ENCODE measurements at places on chromosomes 6 and 20.
A peak's percentile ranks its signal among the peaks of the same experiment; 100 is the strongest.

- DNase-seq: no peak
These were observed 211.9 kb downstream of the HAO1 start for GRCh38 chr20:7728338-7728737.

DNA sequence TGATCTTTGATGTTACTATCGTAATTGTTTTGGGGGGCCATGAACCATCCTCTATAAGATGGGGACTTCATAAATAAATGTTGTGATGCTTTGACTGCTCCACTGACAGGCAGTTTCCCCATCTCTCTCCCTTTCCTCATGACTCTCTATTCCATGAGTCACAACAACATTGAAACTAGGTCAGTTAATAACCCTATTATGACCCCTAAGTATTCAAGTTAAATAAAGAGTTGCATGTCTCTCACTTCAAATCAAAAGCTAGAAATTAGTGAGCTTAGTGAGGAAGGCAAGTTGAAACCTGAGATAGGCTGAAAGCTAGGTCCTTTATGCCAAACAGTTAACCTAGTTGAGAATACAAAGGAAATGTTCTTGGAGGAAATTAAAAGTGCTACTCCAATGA lies 491.0 kb downstream of the HAO1 start:
- no peak for DNase-seq

- no peak for DNase-seq
These were observed 49.8 kb downstream of the KCTD20 start for GRCh38 chr6:36492621-36493020.

DNA sequence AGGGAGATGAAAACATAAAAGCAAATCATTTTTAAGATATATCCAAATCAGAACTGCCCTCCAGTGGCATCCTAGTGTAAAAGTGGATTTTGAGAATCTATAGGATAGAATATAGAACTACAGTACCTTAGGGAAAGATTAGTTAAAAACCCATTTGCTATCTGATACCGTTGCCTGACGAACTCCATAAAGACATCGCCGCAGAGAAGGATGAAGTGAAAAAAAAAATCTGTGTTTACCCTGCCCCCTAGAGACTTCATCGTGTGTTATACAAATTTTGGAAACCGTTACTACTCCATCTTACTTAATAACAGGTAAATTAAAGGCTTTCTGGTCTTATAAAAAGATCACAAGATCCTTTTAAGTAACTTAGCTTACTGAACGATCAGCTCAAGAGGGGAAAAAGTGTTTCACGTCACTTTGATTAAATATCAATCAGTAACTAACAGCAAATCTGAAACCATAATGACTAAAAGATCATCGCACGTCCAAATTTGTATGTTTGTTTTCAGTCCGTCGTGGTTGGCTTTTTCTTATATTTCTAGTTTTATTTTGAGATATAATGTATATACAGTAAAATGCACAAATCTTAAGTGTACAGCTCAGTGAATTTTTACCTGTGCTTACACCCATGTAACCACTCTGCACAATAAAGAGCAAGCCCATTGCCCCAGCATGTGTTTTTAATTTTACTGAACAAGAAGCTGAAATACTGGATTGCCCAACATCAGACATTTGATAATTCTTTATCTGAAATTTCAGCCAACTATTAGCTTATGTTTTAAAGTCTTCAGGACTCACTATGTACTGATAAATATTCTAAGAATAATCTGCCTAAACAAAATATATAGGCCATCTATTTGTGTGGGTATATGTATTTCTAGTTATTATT lies 881 bp upstream of the MCM3 start:
- no peak for DNase-seq

GRCh38 chr20:45465491-45466266 lies 3.9 kb upstream of the WFDC2 start:
- no peak for DNase-seq

- no peak for DNase-seq
These were observed 7.4 kb downstream of the GFOD1 start for GRCh38 chr6:13479971-13480434.

- DNase-seq: no peak
These were observed 392.4 kb downstream of the QKI start for GRCh38 chr6:163806755-163807499.

DNA sequence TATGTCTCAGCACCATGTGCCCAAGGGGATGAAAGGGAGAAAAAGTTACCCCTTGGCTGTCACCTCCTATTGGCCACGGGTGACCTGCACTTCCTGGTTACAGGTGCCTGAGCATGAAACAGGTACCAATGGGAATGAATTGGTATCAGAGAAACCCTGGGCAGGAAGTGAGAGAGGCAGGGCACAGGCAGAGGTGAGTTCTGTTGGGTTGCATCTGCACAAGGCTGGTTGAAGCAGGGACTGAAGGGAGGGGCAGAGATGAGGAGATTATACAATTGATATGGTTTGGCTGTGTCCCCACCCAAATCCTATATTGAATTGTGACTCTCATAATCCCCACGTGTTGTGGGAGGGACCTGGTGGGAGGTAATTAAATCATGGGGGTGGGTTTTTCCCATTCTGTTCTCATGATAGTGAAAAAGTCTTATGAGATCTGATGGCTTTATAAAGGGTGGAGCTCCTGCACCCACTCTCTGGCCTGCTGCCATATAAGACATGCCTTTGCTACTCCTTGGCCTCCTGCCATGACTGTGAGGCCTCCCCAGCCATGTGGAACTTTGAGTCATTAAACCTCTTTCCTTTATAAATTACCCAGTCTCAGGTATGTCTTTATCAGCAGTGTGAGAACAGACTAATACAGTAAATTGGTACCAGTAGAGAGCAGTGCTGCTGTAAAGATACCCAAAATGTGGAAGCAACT lies 291.8 kb downstream of the LRFN2 start:
- no peak for DNase-seq

- DNase-seq: peak; percentile 47
These were observed 913 bp downstream of the BTN2A2 start for GRCh38 chr6:26383624-26384417.

- DNase-seq: no peak
These were observed 36.1 kb upstream of the FAM210B start for GRCh38 chr20:56322681-56323080.

- no peak for DNase-seq
These were observed 18.7 kb downstream of the MOCS3 start for GRCh38 chr20:50977066-50978021.

- DNase-seq: no peak
These were observed 63.9 kb downstream of the JARID2 start for GRCh38 chr6:15309611-15310283.

DNA sequence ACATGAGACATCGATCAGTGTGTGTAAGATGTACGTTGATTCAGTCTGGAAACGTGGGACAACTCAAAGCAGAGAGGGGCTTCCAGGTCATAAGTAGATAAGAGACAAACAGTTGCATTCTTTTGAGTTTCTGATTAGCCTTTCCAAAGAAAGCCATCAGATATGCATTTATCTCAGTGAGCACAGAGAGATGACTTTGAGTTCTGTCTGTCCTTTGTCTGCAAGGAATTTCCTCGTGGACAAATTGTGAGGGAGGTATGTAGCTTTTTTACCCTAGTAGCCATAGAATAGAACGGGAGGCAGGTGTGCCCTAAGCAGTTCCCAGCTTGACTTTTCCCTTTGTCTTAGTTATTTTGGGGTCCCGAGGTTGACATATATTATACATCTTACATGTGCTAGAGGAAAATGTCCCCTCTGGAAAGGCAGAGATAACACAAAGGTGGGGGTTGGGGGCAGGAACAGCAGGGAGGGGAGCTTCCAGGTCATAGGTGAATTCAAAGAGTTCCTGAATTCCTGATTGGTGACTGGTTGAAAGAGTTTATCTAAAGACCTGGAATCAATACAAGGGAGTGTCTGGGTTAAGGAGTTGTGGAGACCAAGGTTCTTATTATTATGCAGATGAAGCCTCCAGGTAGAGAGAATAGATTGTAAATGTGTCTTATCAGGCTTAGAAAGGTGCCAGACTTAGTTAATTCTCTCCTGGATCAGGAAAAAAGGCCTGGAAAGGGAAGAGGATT lies 237.0 kb downstream of the NFATC2 start:
- no peak for DNase-seq

- DNase-seq: no peak
These were observed 55.2 kb downstream of the KIF6 start for GRCh38 chr6:39669973-39670342.

- no peak for DNase-seq
These were observed 3.2 kb downstream of the TNFRSF6B start for GRCh38 chr20:63699466-63700198.

DNA sequence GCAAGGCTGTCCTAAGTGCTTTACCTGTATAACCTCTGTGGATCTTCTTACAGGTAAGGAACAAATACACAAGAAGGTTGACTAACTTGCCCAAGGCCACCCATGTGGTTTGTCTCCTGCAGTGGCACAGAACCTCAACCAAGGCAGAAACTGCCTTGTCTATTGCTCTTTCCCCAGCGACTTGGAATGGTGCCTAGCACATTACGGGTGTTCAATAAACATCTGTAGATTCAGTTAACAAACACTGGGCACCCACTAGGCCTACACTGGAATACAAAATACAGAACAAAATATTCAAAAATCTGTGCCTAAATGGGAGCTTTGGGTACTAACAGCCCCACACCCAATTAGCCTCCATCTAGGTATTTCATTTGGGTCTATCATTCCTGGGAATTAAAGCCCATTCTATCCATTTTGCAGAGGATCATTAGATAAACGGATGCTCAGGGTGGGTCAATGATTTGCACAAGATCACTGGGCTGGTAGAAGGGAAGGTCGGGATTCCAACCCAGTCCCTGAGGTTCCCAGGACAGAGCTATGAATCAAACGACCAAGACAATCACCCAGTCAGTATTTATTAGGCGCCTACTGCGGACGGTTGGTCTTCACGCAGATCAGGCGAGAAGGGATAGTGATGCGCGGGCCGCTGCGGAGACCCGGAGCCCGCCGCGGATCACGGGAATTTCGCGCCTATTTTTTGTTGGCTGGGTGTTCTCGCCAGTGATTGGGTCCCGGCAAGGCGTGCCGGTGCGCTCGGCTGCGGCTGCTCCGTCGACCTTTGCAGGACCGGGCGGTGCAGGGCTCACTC lies at the start of gene STK35:
STK35 (plus strand) TSS at position 771 of the 808 bp plus-strand sequence. CDS start 55 bp downstream, outside the sequence.
- DNase-seq: no peak

DNA sequence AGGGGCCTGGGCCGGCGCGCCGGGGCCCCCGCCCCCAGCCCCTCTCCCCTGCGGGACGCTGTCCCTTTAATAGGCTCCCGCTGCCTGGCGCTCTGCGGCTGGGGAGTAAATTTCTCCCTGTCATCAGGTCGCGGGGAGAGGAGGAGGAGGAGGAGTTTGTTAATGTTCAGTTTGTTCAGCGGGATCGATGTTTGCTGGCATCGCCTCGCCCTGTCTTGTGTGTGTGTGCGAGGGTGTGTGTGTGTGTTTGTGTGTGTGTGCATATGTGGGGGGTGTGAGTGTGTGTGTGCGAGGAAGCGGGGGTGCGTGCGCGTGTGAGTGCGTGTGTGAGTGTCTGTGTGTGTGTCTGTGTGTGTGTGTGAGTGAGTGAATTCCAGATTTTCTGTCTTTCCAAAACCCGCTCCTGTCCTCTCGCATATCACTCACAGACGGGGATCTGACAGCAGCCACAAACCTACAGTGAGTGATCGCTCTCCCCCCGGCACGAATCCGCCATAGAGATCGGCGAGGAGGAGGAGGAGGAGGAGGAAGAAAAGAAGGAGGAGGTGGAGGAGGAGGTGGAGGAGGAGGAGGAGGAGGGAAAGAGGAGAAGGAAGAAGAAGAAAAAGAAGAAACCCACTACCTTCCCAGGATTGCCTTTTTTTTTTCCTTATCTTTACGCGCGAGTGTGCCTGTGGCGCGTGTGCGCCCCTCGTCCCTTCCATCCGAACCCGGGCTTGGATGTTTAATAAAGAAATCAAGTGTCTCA lies at the start of gene TSHZ2:
TSHZ2 (plus strand) TSS at position 169 of the 748 bp plus-strand sequence. CDS start 936 bp downstream, outside the sequence.
- peak; percentile 90 for DNase-seq

DNA sequence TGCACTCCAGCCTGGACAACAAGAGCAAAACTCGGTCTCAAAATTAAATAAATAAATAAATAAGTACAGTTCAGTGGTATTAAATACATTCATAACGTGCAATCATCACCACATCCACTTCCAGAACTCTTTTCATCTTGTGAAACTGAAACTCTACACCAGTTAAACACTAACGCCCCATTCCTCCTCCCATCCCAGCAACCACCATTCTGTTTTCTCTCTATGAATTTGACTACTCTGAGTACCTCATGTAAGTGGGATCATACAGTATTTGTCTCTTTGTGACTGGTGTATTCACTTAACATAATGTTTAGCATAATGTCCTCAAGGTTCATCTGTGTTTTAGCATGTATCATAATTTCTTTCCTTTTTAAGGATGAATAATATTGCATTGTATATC lies 29.1 kb upstream of the SCML4 start:
- no peak for DNase-seq

DNA sequence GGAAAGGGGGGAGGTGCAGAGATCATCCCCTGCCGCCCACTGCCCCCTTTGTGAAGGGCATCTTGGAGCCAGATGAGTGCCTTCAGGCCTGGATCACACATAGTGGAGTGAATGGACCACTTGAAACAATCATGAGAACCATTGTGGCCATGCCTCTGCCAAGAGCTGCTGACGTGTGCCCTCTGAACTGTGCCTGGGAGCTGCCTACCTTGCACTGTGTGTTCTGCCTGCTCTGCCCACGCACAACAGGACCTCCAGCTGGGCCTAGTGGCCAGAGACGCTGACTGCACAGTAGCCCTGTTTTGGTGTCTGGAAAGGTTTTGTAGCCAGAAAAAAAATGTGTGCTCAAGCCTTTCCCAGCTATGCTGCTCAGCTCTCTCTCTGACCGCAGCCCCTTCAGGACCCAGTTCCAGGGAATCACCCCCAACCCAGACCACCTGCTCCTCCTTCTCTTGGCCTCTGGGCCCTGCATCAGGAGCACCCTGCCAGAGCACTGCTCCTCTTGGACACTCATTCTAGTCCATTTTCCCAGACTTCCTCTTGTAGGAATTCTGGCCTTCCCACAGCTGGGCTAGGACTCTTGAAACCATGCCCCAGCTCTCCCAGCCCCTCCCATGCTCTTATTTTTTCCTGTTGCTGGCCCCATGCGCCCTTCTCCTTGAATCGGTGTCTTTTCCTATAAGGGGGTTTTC lies 1.6 kb upstream of the ADIG start:
- no peak for DNase-seq

DNA sequence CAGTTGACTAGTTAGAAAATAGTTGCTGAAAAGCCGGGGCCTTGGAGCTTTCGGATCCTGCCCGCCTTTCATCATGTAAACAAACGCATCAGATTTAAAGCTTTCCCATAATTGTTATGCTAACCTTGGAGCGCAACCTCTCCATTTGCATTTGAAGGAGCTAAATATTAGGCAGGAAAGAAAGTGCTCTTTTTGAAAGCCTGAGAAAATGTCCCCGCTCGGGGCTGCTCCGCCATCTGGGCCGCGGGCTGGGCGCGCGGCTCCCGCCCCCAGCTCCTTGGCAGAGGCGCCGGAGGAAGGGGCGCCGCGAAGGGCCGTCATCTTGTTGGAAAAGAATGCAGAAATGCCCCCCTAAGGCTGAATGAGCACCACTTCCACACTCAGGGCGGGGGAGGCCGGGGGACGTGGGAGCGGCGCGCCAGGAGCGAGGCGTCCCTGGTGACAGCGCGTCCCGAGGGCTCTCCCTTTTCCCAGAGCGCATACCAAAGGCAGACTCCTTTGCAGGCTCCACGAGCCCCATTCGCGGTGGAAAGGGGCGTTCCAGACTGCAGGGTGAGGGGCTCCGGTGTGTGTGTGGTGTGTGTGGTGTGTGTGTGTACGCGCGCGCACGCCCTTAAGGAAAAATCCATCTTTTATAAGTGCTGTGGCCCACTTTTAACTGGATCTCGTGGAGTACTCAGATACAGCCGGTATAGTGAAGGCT lies 145.6 kb upstream of the ID4 start:
- peak; percentile 67 for DNase-seq

All from lung (tissue), 17 donors.